Activated CD4-positive, alpha-beta T cell treated with anti-CD3 and anti-CD28 coated beads for 48 hours (primary cell): ENCODE measurements at places on chromosomes 12 and 14.

DNA sequence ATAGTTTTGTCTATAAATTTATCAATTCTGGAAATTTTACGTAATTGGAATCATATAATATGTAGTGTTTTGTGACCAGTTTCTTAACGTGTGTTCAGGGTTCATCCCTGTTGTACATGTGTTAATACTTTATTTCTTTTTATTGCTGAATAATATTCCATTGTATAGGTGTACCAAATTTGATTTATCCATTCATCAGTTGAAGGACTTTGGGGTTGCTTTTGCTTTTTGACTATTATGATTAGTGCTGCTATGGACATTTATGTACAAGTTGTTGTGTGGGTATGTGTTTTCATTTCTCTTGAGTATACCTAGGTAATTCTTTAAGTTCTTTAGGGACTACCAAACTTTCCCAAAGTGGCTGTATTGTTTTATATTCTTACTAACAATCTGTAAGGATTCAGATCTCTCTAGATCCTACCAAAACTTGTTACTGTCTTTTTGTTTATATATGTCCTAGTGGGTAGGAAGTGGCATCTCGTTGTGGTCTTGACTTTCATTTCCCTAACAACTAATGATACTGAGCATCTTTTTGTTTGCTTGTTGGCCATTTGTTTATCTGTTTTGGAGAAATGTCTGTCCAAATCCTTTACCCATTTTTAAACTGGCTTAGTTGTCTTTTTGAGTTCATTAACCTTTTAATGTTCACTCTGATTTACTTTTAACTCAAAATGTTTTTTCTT is 14.9 kb downstream of the VRK1 start:
- no peak for DNase-seq

GRCh38 chr14:55352201-55352600 is 59.4 kb downstream of the ATG14 start:
- DNase-seq = no peak

GRCh38 chr14:44979740-44980356 is 17.9 kb downstream of the TOGARAM1 start:
- no peak for DNase-seq

- DNase-seq = no peak
Measured at GRCh38 chr12:25979563-25979962, 21.1 kb downstream of the RASSF8 start.

DNA sequence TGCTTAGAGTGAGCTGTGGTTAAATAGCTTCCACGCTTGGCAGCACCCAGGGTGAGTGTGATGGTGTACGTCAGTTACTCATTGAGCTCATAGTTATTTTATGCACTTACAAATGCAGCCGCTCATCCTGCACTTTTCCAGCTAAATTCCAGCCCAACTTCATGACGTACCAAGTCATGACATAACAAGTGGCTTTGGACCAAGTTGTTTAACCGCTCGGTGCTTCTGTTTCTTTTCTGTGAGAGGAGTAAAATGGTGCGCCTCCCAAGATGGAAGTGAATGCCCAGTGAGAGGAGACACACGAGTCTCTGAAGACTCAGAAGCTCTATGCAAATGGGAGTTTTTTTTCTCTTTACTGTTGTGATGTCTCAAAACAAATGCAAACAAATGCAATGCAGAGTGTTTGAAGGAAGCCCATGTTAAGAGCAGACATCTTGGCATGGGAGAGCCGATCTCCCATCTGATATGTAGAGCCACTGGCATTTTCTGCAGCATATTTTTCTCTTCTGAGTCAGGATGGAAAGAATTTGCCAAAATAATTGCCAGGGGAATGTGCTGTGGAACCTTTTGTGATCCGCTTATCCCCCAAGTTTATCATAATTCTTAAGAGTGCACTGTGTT is 72.2 kb downstream of the FBXW8 start:
- no peak for DNase-seq

DNA sequence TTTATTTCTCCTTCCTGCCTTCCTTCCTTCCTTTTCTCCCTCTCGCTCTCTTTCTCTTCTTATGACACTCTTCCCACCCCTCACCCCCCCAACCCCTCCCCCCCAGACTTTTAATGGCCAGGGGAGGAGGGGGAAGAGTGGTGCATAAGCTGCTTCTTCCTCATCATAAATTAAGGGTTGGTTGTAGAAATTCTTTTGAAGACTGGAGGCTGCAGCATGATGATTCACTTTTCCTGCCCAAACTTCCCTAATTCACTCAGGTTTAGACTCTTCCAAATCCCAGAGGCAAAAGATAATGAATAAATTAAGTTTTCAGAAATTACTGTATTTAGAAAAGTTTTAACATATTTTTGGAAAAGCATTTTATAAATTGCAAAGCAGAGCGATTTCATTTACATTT is 58.2 kb downstream of the GRIP1 start:
- DNase-seq = no peak

GRCh38 chr14:69819607-69820006 is 22.6 kb upstream of the SLC10A1 start:
- no peak for DNase-seq

DNA sequence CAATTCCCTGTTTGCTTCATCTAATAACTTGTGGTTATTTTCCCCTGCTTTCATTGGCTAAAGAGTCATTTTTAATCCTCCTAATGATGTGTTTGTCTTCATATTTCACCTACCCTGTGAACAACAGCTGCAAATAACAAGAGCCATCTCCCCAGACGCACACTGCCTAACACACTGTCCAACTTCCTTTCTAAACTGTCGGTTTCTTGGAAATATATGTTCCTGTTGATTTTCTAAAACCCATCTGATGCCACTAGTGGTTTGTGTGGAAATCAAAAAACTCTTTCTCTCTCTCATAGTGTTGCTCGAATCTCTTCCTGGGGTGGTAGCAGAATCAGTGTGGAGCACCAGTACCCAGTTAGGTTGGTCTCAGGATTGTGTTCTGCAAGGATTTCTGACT is 226.9 kb downstream of the EPS8 start:
- DNase-seq = no peak

GRCh38 chr14:60094306-60094897 is 2.7 kb downstream of the PCNX4 start:
- peak; percentile 36 for DNase-seq

- no peak for DNase-seq
Measured at GRCh38 chr12:96456265-96456974, 33.0 kb upstream of the CFAP54 start.

- DNase-seq = peak; percentile 18
Measured at GRCh38 chr12:130119241-130119861, 42.9 kb upstream of the FZD10 start.

DNA sequence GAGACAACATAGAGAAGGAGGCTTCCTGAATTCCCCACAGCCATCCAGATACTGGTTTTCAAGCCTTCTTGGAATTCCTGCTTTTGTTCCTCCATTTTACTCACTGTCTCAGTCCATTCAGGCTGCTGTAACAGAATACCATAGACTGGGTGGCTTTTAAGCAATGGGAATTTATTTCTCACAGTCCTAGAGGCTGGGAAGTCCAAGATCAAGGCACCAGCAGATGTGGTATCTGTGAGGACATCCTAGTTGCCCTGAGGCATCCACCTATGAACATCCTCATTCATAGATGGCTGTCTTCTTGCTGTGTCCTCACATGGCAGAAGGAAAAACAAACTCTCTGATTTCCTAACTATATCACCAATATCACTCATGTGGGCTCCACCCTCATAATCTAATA is 374.9 kb downstream of the FUT8 start:
- no peak for DNase-seq

GRCh38 chr14:60686865-60687264 is 37.3 kb downstream of the SIX4 start:
- no peak for DNase-seq

DNA sequence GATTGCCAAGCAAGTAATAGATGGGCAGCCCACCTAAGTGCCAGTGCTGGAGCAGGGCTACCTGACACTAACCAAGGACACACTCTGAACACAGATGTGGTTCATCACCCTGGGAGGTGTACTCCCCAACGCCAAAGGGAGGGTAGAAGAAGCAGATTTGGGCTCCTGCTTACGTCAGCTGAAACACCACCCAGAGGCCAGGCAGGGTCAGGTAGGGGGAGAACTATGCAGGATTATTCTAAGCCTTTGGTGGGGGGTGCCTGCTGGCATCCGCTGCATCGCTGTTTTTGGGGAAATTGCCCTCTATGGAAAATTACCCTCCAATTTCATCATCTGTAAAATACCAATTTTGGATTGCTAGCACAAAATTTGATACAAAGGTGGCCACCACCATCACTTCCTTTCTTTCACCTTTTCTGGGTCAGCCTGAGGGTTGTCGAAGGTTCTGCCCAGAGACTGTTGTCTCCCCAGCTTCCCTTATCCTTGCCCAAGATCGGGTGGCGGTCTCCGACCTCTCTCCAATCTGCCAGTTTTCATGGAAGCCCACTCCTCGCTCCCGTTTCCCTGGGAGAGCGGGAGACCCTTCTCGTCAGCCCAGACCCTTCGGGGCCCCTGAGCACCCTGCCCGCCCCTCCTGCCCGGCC is 535 bp downstream of the BIN2 start:
- DNase-seq = peak; percentile 63

- DNase-seq = peak; percentile 1
Measured at GRCh38 chr14:105883066-105884005, 357.0 kb downstream of the TMEM121 start.

DNA sequence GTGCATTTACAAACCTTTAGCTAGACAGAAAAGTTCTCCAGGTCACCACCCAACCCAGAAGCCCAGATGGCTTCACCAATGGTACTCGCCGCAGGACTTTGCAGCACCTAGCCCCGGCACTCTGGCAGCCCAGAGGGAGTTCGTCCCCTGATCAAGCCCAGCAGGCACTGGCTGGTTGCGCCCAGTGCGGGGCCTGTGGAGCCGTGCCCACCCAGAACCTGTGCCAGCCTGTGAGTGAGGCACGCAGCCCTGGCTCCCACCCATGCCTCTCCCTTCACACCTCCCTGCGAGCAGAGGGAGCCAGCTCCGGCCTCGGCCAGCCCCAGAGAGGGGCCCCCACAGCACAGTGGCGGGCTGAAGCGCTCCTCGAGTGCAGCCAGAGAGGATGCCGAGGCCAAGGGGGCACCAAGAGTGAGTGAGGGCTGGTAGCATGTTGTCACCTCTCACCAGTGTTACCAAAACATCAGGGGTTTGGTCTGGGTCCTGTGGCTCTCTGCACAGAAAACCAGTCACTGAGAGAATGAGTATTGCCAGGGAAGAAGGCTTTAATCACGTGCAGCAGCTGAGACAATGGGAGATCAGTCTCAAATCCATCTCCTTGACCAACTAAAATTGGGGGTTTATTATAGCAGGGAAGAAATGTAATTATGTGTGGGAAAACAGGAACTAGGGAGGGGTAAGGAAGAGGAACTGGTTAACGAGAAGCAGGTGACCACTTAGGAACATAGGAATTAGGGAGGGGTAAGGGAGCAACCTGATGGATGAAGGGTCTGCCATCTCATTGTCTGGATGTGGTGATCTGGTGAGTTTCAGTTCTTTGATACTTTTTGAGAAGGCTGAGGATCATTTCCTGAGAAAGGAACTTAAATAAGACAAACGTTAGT is 151.3 kb downstream of the NUBPL start:
- no peak for DNase-seq

DNA sequence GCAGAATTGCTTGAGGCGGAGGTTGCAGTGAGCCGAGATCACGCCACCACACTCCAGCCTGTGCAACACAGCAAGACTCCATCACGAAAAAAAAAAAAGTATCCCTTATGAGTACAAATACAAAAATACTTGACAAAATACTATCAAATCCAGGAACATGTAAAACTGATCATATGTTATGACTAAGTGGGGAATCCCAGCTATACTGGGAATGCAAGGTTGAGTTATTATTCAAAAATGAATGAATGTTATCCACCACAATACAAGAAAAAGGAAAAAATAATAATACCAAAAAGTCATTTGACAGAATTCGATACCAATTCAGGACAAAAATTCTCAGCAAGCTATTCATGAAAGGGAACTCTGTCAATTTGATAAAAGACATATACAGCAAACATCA is 32.6 kb downstream of the MOK start:
- no peak for DNase-seq

DNA sequence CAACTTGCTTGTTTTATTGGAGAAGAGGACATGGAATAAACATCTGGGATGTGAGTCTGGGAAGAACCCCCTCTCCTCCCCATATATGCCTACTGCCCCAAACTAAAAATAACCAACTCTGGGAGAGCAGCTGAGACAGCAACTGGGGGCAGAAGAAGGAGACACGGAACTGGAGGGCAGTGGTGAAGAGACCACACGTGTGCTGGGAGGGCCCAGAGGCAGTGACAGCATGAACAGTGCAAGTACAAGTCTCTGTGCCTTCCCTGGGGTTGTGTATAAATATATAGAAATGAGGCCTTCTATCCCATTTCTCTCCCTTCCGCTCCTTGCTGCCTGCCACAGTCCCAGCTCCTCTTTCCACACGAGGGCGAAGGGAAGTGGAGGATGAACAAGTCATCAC is 4.0 kb upstream of the KRT73 start:
- no peak for DNase-seq

- DNase-seq = no peak
Measured at GRCh38 chr12:2689393-2689792, 105.4 kb upstream of the FKBP4 start.

GRCh38 chr14:96136371-96137005 is 68.2 kb upstream of the BDKRB2 start:
- no peak for DNase-seq

DNA sequence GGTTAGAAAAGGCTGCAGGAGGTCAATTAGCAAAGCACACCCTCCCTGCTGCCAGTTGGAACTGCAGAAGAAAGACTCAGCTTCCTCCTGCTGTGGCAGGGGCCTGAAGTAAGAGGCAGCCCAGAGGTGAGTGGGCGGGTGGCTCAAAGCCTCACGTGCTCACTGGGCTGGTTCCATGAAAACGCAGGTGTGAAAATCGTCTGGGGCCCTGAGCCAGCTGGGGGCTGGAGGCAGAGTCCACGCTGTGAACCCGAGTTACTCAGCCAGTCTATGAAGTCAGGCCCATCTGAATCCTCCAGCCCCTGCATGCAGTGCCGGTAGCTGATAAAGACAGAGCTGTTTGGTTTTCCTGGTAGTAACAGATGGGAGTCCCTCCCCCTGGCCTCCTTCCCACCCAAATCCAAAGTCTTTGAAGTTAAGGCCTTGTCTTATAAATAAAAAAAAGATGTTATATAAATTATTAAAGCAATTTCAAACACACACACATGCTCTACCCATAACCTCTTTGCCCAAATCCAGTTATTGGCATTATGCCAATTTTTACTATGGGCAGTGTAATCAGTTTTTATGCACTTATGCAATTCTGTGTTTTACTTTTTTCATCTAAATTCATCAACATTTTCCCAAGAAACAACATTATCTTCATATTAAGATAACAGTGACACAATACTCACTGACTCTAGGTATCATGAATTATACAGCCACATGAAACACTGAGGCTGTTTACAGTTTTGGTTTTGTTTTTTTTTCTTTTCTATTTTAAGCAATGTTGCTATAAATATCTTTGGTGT is 57.9 kb upstream of the PNMA1 start:
- peak; percentile 89 for DNase-seq

- DNase-seq = no peak
Measured at GRCh38 chr14:77908847-77909246, 108.9 kb downstream of the ADCK1 start.
